ENCODE measurements at places on chromosomes 3 and 15.

GRCh38 chr3:14633819-14634424 lies 17.6 kb upstream of the CCDC174 start:
- peak; percentile 26 for DNase-seq

DNA sequence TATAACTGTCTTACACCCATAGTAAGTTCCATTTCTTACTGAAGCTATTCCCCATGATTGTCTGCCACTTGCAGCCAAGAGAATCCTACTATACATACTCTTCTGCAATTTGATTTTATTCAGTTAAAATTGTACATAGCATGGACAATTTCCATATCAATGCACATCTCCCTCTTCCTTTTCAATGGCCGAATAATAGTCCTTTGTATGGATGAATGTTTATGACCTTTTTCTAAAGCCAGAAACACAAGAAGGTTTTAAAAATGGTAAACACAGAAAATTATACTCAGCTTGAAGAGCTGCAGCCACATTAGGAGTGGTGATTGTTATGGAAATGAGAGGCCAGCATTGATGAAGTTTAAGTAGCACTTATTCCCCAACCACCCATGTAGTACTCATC lies 8.5 kb upstream of the ERC2 start:
- no peak for DNase-seq

DNA sequence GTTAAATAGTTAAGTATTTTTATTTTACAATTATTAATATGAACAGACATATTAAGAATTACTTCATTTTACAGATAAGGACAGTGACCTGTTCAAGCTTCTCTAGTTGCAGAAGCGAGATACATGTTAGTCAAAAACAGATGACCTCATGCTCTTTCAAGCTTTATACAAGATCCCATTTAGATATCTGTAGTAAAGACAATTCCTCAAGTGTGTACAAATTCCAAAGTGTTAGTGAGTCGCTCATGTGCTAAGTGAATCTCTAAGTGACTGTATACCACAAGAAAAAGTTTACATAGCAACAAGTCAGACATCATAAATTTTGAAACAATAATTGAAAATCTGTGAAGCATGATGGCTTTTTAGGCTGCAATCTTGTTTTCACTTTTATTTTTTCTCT lies 293.8 kb downstream of the ROBO1 start:
- DNase-seq: no peak

GRCh38 chr3:94234177-94234788 lies 171.4 kb downstream of the NSUN3 start:
- DNase-seq: peak; percentile 6

GRCh38 chr15:56772868-56773639 lies 39.7 kb upstream of the ZNF280D start:
- DNase-seq: no peak

DNA sequence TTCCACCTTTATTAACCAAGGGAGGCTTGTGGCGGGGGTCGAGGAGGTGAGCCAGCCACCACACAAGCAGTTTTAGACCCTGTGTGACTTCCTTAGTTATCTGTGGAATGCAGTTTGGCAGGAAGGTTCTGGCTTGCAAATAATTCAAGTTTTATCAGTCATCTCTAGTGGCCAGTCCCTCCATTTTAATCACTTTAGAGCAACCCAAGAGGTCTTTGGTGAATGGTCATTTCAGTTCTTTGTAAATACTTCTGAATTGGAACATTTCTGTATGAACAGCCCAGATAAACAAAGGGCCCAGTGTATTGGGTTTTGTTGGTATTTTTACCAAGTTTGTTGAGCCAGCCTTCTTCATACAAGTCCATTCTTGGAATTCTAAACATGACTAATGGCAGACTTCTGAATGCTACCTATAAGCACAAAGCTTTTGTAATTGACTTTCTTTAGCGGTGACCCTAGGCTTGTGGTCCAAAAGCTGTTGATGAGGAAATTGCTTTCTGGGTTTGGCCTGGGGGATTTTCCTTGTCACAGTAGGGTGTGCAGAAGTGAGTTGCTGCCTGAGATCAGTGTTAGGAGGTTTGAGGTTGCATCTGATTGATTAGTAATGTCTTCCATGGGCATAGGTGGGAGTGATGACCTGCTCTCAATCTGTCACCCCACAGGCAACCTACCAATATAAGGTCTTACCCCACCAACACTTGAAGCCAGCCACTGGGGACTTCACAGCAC lies 193.3 kb upstream of the TOPAZ1 start:
- no peak for DNase-seq

- no peak for DNase-seq
These were observed 21.2 kb downstream of the NGRN start for GRCh38 chr15:90286678-90287077.

GRCh38 chr3:114796796-114797195 lies 350.3 kb downstream of the ZBTB20 start:
- DNase-seq: no peak

DNA sequence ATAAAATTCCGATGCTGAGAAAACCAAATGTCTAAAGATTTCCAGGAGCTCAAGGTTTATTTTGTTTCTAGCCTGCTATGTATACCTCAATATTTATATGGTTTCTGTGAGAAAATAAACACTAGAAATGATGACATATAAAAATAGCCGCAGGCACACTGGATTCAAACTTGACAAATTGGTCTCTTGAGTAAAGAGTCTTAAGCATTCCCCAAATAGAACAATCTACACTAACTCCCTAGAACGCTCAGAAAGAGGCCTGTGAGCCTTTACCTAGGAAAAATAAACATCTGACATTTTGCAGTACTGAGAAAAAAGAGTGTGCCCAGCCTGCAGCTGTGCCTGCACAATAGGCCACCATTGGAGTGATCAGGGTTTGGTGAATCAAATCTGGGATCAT lies 75.2 kb downstream of the NEK10 start:
- no peak for DNase-seq

DNA sequence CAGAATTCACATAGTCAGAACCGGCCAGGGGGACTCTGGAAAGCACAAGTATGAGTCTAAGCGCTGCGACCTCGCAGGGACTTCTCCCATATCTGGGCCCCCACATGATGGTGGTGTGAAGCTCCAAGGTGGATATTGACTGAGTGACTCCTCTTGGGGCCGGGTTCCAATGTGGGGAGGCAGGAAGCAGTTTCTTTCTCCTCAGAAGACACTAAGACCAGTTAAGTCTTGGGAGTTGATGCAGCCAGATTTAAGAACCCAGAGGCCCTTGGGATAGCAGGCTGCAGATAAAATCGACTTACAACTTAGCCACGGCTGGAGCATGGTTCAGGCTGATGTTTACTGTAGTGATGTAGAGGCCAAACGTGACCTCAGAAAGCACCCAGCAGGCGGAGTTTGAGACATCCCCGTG lies 55.4 kb upstream of the KLF13 start:
- no peak for DNase-seq

GRCh38 chr3:134928819-134929218 lies 133.8 kb downstream of the EPHB1 start:
- no peak for DNase-seq

DNA sequence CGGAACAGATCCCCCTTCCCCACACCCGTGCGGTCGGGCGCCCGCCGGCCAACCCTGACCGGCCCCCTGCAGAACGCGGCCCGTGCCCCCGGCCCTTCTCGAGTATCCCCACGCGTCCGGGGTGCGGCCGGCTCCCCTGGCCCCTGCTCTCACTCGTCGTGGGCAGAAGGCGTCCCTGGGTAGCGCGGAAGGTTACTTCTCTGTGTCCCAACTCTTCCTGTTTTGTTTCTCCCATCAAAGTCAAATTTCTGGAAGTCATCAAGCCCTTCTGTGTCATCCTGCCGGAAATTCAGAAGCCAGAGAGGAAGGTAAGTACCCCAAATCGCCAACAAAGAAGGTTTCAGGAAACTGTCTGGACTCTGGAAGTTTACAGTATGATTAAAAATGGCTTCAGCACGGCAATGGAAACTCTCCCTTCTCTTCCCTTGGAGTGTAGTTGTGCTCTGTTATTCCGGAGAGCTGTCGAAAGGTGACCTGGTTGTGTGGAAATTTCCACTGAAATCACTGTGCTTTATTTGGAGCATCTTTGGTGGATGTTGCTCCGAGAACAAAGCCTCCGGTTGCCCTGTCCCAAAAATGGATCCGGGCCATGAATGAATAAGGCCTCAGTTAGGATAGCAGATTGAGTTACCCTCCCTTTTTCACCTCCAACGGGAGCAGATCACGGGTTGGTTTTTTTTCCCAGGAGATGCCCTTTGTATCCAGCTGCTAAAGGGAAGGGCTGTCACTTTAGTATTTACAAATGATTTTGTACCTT lies 536 bp downstream of the SEC61A1 start:
- no peak for DNase-seq

- no peak for DNase-seq
These were observed 53.0 kb upstream of the DAZL start for GRCh38 chr3:16658004-16658924.

DNA sequence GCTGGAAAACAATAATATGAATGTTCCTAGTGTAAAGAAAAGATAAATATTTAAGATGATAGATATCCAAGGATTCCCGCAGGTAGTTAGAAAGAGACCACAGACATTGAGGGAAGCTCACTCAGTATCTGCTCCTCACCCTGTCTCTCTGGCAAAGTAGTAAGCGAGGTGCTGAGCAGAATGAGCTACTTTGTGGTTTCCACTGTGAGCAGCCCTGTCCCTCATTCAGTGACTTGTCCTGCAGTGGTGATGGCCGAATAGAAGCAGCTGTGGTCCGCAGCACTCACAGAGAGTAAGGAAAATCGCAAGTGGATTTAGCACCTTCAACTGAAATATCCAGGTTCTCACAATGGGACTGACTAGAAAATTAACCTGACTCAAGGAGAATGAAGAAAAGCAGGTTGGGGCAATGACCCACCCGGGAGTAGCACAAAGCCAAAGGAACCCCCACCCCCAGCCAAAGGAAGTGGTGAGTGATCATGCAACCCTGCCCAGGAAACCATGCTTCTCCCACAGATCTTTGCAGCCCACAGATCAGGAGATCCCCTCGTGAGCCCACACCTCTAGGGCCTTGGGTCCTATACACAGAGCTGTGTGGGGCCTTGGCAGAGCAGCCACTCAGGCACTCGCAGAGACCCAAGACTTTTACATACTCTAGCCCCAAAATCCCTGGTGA lies 21.8 kb upstream of the SLC25A38 start:
- no peak for DNase-seq

DNA sequence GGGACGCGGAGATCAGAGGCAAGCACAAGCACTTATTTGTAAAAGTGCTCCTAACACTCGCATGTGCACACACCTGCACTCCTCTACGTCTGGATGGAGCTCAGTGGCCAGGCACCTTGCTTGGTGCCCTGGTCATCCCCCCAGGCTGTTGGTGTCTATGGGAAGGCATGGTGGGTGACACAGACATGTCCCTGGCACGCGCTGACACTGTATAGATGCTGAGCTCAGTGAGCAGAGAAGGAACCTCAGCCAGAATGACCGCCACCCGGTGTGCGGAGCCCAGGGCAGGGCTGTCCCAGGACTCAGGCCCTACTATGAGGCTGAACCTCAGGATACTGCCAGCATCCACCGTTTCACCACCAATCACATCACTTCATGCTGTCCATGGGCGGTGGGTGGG lies 64.5 kb downstream of the NIPA2 start:
- DNase-seq: no peak

DNA sequence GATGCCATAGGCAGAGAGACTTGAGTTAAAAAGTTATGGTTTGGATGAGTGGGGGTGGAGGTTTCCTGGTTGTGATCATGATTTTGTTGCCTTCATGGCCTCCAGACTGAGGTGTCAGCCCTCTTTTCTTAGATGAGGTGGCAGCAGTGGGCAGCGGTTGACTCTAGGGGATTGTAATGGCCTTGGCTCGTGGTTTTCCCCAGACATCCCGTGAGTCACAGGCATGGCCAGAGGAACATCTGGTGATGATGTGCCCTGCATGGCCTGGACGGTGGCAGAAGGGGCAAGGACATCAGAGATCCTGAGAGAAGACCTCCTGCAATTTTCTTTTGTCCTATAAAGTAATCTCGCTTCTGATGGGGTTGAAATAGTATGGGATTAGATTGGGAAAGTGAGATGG lies 12.4 kb downstream of the RETNLB start:
- no peak for DNase-seq

DNA sequence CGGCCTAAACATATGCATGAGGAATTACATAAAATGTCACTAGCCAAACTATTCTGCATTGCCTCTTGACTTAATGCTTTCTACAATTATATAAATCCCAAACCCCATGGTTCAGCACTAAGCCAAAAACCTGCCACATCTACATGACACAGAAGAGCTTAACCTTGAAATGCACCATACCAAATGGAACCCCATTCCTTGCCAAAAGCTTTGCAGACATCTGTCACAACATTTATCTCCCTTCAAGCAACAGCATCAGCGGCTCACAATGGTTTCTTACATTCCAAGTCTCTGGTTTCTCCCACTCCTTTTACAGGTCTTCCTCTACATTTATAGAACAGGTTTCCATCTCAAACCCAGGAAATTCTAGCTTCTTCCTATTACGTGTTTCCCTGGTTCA lies 58.4 kb upstream of the GYG1 start:
- DNase-seq: no peak

DNA sequence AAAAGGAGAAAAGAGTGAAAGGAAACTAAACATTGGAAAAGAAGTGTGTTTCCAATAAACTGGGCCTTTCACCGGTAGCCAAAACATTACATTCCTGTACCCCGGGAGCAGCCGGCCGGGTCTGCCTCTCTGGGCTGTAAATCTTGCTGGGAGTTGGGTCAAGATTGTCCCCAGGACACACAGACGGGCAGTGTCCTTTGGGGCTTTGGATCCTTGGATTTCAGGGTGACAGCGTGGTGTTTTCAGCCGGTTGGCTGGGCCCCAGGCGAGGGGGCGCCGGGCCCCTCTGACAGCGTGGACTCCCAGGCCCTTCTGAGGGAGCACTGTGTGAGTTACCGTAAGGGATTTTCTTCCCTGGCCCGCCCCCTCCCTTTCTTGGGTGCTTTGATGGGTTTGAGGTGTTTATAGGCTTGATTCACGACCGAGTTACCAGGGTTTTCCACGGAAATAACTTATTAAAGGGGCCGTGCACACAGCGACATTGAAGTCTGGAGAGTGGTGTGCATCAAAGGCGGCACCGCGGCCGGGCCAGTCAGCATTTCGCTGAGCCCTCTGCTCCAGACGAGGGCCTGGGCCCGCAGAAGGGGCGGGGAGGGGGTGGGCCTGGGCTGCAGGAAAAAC lies 27.4 kb downstream of the SMAD6 start:
- no peak for DNase-seq

- DNase-seq: no peak
These were observed 184.9 kb downstream of the APBA2 start for GRCh38 chr15:29070471-29071231.
